CD8-positive, alpha-beta memory T cell (primary cell): ENCODE measurements at places on chromosomes 3 and 15. TPM values are rescaled to one million over a fixed set of nuclear protein-coding genes. Genes with fewer than 3 reads are reported as not detected.

The MRAS gene
- total RNA-seq = 0.38 TPM

DNA sequence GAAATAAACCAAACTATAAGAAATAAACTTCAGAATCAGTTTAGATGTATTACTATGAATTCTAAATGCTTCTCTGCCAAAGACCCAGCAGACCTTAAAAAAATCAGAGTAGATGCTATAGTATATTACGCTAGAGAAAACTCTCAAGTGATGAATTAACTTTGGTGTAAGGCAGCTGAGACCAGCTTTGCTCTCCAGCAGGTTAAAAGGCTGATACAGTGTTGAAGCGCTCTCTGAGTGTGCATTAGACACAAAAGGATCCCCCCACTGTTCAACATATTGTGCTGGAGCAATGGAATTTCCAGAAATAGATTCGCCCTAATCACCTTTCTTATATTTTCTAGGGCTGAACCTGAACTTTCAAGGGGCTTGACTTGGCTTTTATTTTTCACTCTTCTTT is 190.0 kb downstream of the EFHB start:
- H3K4me1 ChIP-seq = no peaks in the 10 kb centered on the region
- no peak overlapping the region for H3K27ac ChIP-seq
- DNase-seq = no peak
- H3K4me3 ChIP-seq = no peak overlapping the region
- H3K36me3 ChIP-seq = no peaks in the 10 kb centered on the region

GRCh38 chr3:19825193-19825592 is 108.8 kb downstream of the EFHB start:
- H3K36me3 ChIP-seq = no peaks in the 10 kb centered on the region
- H3K4me3 ChIP-seq = no peak overlapping the region
- H3K27ac ChIP-seq = no peak overlapping the region
- DNase-seq = no peak
- H3K4me1 ChIP-seq = no peaks in the 10 kb centered on the region

GRCh38 chr3:105367063-105367405 is 325 bp downstream of the ALCAM start:
- H3K4me1 ChIP-seq = peaks cover 20% of the 10 kb centered on the region
- H3K36me3 ChIP-seq = no peaks in the 10 kb centered on the region
- peak; percentile 20 for DNase-seq
- H3K27ac ChIP-seq = peak overlapping the region; percentile 85
- no peaks in the 10 kb centered on the region for H3K27me3 ChIP-seq
